Stimulated activated CD4-positive, alpha-beta T cell treated with anti-CD3 and anti-CD28 coated beads, Interleukin-4, amount 100 ng/mL, for 1 hour (primary cell): ENCODE measurements at places on chromosomes 6 and 20.

- no peak for DNase-seq
Measured at GRCh38 chr20:47753576-47754387, 31.5 kb downstream of the SULF2 start.

DNA sequence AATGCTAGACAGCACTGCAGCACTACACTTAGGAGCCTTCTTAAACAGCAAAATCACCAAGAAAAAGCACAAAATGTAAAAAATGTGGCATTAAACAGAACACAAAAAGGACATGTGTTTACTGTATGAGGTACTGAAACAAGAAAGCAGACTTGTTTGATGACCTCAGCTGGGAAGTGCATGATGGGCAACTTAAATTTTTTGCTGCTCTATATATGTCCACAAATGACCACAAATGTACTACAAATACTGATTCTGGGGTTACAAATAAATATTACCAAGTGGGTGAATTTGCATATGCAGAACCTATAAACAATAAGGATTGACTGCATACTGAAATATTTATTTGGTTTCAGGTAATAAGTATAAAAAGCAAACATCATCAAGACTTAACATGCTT lies 13.1 kb downstream of the RAB23 start:
- no peak for DNase-seq

DNA sequence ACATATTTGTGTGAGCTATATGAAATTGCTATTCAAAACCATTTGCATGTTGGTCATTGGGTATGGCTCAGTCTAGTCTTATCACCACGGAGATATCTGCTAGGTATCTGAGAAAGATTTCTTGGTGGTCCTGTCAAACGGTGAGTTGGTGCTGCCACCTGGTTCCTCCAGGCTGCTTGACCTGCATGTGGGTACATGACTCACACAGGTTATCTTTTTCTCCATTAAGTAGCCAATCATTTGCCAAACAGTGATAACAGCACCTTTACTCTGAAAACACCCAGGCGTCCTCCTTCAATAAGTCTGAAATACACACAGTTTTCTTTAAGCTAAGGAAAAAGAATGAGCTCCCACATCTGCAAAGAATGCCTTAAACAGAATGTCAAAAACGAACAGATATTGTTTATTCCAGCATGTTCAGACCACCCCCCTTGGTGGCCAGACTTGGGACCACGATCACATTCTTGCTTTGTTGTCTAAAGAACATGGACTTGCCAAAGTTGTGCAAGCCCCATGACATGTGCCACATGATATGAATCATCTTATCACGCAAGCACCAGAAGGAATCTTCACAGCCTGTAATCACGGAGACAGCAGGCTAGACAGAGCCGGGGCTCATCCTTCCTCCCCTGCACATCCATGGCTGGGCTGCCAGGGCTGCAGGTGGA lies 200.7 kb upstream of the THBS2 start:
- no peak for DNase-seq

DNA sequence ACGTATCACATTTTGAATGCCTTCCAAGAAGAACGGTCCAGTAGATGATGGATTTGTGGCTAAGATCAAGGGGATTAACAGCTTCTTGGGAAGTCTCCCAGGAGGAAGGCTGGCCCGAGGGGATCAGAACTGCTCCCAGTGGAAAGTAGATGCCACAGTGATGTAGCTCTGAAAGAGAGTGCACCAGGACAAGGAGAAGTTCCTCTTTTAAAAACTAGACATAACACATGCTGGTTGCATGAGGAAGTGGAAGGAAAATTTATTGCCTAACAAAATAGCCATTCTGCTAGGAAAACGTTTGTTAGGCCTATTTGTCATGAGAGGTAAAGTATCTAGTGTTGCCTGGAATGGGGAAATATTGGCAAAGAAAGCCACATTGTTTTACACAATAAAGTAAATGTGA lies 87.8 kb downstream of the CDH26 start:
- no peak for DNase-seq

GRCh38 chr6:36319436-36319762 lies 17.3 kb downstream of the BNIP5 start:
- DNase-seq, result no peak

DNA sequence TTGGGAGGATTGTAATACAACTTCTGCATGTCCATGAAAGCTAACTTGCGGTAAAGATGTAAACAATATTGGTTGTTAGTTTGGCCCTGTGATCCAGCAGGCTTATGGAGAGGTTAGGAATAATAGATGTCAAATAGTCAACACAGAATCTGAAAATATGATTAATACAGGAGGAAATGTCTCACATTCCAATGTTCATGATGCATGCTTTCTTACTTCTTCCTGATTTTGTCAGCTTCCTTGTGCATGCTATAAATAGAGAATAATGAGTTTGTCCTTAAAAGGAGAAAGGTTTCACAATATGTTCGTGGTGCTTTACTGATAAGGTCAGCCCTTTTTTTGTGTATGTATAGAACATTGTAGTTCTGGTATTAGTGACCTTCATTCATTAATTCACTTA lies 136.7 kb downstream of the MMUT start:
- DNase-seq, result no peak

DNA sequence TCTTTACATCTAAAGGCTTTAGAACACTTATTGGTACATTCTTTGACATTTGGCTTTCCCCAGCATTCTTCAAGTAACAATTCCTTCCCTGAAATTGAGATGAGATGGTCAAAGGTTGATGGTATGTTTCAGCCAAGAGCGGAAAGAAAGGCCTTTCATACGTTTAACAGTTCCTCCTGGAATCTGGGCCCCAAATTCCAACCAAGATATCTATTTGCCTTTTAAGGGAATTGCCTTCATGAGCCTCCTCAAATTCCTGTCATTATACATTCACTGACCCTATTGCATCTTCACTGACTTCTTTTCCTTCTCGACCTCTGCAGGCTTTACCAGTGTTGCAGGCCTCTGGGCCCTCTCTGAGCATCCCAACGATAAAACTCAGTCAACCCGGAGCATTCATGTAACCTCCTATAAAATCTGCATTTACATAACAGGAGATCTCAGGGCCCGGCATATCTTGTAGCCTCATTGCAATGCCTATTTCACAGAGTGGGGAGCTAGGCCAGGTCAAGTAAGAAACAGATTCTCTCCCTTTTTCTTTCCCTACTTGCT lies 18.3 kb upstream of the WFDC9 start:
- DNase-seq, result no peak
